ENCODE measurements at places on chromosomes 5 and 9.

DNA sequence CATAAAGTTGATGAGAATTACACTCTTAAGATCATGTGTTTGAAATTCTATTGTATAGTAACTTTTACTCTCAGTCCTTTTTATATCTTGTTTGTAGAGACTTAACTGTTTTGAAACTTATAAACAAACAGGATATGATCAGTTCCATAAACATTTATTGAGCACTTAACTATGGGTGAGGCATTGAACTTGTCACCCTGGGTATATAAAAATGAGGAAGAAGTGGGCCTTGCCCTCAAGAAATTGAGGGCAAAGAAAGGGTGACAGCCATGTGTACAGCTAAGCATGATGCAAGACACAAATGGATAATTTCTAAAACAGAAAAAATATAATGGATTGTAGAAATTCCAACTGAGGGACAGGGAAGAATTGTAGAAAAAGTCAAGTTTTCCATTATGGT, 15.7 kb downstream of the UNC13B start:
- no peak for DNase-seq

DNA sequence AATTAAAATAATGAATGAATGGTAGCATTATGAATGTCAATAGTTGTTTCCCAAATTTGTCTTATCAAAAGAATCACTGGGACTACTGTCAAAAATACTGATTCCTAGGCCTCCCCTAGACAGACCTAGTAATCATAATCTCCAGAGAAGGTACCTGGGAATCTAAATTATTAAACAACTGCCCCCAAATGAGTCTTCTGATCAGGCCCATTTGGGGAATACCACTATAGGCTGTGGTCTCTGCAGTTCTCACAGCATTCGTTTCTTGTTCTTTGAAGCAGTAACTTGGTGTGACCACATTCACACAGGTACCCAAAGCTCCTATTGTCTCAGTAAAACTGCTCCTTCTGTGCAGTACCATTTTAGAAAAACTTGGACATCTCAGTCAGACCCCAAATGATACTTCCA, 230.9 kb downstream of the PIK3R1 start:
- DNase-seq = no peak

GRCh38 chr5:62374090-62374489, 29.6 kb downstream of the DIMT1 start:
- DNase-seq = no peak

GRCh38 chr9:115208501-115208900, 90.5 kb upstream of the TNC start:
- no peak for DNase-seq

DNA sequence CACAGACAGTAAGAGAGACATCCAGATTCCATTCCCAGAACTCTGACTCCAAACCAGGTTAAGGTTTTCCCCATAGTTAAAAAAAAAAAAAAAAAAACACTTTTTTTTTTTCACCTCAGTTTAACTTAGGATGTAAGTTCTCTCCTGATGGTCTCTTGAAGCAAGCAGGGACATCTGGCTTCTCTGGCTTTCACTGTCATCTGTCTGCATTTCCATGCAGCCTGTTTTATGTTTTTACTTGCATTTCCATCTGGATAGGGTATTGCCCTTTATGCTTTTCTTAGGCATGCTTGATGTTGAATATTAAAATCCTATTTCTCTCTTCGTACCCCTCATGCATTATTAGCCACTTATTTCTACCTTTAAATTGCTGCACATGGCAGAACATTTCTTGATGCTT, 135.3 kb upstream of the WWC1 start:
- DNase-seq = no peak

- no peak for DNase-seq
Measured at GRCh38 chr9:97373331-97373730, 38.6 kb upstream of the TDRD7 start.

DNA sequence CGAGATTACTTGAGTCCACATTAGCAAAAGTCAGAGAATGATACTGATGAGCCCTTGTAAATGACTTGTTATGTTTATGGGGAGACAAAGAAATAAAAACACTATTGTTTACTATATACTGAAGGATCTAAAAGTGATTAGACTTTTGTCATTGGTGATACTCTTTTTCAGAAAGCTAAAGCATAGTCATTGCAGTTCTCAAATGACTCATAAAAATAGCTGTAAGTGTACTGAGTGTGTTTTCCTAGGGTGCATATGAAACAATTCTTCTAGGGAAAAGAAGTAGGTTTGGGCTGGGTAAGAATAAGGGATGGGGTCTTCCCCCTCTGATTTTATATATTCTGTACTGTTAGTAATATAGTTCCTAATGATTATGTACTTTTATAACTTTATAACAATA, 32.6 kb downstream of the WDR36 start:
- no peak for DNase-seq

DNA sequence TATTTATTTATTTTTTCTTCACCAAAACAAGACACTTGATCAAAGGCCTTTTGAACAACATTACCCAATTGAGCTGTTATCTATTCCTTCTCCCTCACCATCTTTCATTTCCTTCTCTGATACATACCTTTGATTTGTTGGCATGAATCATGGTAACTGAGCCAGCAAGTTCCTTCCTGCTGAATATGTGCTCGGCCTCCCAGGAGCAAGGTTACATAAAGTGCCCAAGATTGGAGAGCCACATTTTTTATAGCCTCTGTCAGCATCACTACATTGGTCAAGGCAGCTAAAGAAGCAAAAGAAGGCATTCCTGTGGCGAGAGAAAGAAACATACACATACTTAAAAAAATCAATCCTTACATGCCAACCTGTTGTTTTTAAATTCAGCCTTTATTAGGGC, 369.6 kb downstream of the CYLC2 start:
- DNase-seq = no peak

- DNase-seq = no peak
Measured at GRCh38 chr9:20380546-20380945, 241.8 kb downstream of the MLLT3 start.

DNA sequence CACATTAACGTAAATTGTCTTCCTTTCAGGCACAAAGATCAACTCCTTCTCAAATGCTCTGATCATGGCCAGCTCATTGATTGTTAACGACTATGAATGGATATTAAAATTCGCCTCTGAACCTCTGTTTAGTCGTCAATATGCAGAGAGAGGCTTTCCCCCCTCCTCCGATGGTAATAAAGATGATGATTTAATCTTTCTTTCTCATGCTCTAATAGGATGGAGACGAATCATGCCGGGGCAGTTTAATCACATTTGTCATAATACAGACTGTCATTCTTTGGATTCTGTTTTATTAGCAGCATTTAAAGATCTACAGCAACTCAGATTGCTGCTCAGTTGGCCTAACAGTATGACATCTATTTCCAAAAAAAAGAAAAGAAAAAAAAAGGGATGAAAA, 132.9 kb downstream of the SREK1 start:
- DNase-seq = no peak

All from Right ventricle myocardium inferior (tissue), 1 donor.